Cardiac septum (tissue), 1 donor: ENCODE measurements at places on chromosomes 7 and 10. TPM values are rescaled to one million over a fixed set of nuclear protein-coding genes. Genes with fewer than 3 reads are reported as not detected.

GRCh38 chr10:83555264-83555663 is 584.0 kb upstream of the GHITM start:
- DNase-seq: no peak

DNA sequence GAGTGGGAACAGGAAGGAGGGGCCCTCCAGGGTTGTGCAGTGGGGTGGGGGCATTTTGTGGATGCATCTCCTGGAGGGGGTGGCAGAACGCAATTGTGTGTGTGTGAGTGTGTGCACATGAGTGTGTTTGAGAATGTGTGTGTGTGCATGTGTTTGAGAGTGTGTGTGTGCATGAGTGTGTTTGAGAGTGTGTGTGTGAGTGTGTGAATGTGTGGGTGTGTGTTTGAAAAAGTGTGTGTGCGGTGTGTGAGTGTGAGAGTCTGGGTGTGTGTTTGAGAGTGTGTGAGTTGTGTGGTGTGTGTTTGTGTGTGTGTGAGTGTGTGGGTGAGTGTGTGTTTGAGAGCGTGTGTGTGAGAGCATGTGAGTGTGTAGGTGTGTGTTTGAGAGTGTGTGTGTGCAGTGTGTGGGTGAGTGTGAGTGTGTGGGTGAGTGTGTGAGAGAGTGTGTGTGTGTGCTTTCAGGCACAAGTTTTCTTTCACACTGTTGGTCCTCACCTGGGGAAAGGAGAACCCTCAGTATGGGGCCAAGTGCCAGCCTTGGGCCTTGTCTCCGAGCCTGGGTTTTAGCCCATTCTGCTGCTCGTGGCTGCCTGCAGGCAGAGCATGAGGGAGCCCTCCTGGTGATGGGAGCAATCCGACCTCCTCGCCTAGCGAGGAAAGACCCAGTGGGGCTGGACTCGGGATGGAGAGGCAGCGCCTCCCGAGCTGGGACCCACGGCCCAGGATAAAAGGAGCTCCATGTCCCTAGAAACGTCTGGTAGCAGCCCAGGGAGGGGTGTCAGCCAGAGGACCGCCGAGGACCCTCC is 35.6 kb downstream of the CDH23 start:
- no peak for DNase-seq

DNA sequence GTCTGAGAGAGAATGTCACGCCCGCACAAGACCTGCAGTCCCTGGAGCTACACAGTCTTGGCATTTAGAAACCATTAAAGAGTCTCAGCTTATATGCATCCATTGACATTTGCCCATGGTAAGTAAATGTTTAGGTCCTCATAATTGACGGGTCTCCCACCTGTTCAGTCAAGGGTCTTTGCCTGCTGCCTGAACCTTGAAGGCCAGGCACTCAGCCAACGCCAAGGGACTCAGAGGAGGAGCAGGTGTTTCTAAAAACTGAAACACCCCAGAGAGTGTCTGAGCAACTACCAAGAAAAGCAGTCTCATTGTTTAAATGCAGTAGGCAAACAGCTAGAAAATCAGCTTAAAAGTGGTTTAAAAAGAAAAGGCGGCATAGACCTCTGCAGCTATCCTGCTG is 264.7 kb upstream of the AKR1E2 start:
- DNase-seq: no peak

The ZNF503 gene
- total RNA-seq: 3.3 TPM

The SLC16A12 gene
- total RNA-seq: 3.1 TPM

The MPP7 gene
- 13.1 TPM for total RNA-seq

GRCh38 chr10:10860455-10860976 is 157.2 kb upstream of the CELF2 start:
- no peak for DNase-seq

The LLCFC1 gene
- not detected for total RNA-seq

DNA sequence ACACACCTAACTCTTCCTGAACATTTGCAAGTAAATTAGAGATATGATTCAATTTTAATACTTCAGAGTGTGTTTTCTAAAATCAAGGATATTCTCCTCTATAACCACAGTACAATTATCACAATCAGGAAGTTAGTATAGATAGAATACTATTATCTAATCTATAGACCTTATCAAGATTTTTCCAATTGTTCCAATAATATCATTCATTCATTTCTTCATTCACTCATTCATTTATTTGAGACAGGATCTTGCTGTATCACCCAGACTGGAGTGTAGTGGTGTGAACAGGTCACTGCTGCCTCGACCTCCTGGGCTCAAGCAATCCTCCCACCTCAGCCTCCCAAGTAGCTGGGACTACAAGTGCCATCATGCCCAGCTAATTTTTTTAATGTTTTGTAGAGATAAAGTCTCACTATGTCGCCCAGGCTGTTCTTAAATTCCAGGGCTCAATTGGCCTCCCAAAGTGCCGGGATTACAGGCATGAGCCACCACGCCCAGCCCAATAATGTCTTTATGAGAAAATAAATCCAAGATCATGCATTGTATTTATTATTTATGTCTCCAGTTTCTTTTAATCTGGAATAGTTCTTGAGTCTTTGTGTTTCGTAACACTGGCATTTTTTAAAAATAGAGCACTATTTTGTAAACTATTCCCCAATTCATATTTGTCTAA is 10.6 kb upstream of the MRPS16 start:
- DNase-seq: no peak

The LIPJ gene
- not detected for total RNA-seq

The PRSS2 gene
- total RNA-seq: not detected

The SCART1 gene
- total RNA-seq: 1.0 TPM

DNA sequence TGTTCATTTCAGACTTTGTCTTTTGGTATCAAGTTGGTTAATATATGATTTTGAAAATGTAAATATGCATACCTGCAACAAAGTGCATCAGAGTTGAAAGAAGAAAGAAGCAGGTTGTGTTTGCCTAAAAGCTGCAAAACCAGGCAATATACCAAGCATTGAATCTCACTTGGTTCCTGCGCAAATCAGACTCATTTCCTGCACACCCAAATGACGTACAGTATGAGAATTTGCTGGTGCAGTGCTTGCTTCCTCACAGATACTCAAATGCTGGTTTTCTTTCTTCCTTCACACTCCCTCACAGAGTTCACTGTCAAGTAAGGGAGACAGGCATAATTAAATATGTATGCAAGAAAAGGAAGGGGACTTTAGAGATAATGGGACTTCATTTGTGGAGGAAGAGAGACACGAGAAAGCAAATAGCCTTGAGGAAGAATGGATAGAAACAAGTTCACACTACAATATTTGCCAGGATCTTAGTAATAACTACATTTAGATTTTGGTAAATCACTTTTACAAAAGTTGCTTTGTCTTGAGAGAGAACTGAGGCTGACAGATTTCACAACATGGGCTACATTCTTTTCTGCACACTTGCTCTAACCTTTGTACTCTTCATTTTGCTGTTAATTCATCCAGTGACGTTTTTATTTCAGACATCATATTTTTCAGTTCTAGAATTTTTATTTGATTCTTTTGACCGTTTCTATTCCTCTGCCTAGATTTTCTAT is 56.9 kb upstream of the AOAH start:
- no peak for DNase-seq

The ZFAND4 gene
- 7.7 TPM for total RNA-seq

DNA sequence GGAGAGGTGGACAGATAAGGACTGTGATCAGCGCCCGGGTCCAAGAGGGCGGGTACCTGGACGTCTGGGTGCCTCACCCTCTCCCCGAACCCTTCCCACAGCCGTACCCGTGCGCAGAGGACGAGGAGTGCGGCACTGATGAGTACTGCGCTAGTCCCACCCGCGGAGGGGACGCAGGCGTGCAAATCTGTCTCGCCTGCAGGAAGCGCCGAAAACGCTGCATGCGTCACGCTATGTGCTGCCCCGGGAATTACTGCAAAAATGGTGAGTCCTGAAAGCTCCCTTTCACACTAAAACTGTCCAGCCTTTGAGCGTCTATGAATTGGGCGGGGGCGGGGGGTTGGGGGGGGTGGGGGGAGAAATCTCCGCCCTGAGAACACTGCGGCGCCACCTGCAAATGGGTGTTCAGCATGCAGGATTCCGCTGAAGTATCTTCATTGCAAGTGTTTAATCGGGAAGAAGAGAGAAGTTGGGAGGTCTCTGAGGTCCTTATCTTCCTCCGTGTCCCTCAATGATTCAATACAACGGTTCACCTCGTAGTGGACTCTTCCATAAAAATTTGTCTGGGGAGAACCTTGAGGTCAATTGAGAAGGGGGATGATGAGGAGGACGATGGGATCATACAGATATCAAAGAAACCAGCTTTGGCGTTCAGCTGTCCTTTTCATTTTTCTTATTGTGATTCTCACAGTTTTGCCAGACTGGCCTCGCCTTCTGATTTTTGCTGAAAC is 906 bp downstream of the DKK1 start:
- no peak for DNase-seq

DNA sequence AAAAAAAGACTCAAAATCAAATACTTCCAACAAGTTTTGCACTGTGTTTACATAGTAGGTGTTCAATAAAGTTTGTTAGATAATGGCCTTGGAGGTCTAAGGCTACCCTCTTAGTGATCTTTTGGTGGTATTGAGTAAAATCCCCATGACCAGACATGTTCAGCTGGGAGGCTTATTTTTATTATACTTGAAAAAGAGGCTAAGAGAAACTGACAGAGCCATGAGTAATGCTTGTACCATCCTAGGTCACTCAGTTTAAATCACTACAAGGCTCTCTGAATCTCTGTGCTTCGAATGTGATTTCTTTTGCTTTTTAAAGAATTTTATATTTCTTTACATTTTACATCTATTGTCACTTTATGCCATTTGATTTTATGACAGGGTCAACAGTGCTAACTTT is 90.5 kb downstream of the TWIST1 start:
- DNase-seq: no peak

The GPC2 gene
- 0.92 TPM for total RNA-seq

DNA sequence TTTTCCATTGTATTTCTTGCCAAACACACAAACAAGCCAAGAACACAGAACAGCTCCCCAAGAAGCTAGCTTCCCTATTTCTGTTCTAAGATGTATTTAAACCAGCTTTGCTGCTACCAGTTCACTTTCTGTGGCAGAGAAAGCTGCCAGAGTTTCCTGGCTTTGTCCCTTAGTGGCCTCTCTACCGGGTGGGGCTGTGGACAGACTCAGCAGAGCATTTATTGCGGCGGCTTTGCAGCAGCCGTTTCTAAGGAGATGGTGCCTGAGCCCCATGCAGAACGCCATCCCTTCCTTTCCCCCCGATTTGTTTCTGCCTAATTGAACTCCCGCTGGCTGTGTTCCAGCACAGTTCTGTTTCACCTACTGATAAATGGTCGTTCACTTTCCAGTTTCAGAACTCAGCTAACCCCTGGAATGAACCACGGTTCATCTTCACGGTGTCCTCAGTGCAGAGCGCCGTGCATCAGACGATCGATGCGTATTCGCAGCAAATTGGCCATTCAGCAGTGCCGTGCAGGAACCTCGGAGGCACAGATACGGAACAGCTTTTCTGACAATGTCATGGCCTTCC is 33.8 kb upstream of the SFMBT2 start:
- DNase-seq: no peak

The JAKMIP3 gene
- total RNA-seq: 1.5 TPM

GRCh38 chr10:7410301-7410861 is 453 bp downstream of the SFMBT2 start:
- DNase-seq: no peak

GRCh38 chr7:75879771-75880184 is 944 bp downstream of the RHBDD2 start:
- no peak for DNase-seq

DNA sequence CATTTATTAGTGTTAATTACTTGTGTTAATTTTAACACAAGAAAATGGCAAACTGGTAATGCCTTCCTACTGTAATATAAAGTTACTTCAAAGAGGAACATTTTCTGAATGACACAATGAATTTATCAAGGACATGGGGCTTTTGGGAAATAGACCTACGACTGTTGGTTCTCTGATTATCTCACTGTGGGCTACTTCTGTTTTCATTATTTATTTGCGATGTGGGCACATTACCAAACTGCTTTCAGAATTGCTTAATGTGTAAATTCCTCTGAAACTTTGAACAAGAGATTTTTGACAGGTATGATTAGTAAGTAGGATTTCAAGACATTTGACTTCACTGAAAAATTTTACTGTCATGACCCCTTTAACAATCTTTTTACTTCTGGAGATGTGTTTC is 535.6 kb downstream of the CNTNAP2 start:
- DNase-seq: no peak

DNA sequence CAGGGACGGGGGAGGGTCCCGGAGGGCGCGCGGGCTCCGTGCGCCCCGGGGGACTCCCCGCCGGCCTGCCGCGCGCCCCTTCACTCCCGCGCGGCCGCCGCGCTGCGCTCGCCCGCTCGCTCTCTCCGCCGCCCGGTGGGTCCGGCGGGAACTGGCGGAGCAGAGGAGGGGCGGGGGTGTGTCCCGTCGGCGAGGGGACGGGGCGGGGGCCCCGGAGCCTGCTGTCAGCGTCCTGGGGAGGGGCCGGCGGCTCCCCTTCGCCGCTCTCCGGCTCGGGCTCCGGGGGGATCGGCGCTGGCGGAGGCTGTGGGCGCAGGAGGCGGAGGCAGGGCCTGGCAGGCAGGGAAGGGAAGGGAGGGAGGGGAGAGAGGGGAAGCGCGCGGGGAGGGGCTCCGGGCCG is at the start of gene SH3PXD2A:
TSS of gene SH3PXD2A (minus strand) at position 153 of the 400 bp plus-strand sequence. CDS start 310 bp downstream, outside the sequence.
- no peak for DNase-seq

DNA sequence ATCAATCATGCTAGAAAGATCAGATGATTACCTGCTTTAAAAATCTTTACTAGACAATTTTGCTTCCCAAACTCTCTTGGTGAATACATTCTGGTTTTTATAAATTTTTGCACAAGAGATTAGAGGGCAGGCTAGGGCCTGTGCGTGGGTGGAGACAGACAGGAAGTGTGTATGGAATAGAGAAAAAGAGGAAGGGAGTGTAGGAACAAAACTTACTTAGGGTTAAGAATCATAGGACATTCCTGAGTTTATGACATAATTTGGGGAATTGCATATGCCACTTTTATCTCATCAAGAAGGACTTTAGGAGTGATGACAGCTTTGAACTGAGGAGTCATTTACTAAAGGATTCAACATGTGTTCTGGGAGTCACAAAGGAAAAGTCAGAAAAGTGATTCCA is 31.3 kb downstream of the LAMB1 start:
- no peak for DNase-seq

DNA sequence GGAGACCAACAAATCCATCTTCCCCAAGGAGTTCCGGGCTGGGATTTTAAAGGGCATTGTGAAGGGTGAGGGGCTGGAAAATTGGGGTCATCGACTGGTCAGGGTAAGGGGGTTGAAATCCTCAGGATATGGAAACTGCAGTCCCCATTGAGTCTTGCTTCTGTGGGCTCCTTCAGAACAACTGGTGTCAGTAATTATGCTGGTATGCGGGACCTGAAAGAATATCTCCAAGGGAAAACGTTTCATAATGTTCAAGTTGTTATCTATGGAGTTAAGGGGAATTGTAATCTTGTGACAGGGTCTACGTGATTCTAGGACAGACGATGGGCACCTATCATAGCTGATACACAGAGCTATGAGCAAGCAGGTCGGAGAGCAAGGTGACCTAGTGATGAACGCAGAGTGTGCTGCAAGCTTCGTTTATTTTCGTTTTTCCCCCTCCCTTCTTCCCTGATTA is 494 bp upstream of the RHBDD2 start:
- no peak for DNase-seq

The SYT15 gene
- 6.7 TPM for total RNA-seq

The MMRN2 gene
- total RNA-seq: 28.0 TPM

The TMEM196 gene
- not detected for total RNA-seq

The NUDT5 gene
- 10.5 TPM for total RNA-seq
